ENCODE measurements at places on chromosomes 13 and 19.

DNA sequence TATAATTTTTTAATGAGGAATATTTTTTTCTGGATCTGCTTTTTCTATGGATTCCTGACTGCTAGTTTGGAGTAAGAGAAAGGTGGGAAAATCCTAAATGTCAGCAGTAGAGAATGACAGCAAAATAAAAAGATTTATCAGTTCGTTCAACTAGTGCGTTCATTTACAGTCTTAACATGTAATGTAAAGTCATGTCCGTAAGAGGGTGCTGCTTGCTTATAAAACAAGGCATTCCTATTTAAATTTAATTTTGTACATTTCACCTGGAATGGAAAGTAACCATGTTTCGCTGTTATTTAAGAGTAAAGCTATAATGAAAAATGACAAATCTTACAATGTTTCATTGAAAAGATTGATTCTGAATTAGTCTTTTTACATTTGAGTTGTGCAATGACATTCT is 76.6 kb downstream of the ZMYM2 start:
- DNase-seq = no peak

GRCh38 chr13:111037927-111038326 is 77.2 kb upstream of the ARHGEF7 start:
- DNase-seq = no peak

DNA sequence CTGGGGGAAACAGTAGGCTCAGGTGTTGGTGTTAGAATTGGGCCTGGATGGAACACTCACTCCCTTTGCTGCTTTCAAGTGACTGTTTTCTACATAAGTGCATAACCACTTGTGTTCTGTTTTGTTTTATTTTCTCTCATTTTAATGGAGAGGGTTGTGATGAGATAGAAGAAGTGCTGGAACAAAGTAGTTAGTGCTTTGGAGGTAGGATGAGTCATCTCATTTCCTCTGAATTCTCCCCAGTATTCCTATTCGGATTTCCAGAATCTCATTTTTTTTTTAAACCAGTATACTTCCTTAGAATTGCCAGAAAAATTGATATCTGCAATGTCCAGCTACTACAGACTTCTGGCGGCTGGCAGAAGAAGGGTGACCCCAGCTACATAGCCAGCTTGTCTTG is 575.9 kb downstream of the MYO16 start:
- no peak for DNase-seq

DNA sequence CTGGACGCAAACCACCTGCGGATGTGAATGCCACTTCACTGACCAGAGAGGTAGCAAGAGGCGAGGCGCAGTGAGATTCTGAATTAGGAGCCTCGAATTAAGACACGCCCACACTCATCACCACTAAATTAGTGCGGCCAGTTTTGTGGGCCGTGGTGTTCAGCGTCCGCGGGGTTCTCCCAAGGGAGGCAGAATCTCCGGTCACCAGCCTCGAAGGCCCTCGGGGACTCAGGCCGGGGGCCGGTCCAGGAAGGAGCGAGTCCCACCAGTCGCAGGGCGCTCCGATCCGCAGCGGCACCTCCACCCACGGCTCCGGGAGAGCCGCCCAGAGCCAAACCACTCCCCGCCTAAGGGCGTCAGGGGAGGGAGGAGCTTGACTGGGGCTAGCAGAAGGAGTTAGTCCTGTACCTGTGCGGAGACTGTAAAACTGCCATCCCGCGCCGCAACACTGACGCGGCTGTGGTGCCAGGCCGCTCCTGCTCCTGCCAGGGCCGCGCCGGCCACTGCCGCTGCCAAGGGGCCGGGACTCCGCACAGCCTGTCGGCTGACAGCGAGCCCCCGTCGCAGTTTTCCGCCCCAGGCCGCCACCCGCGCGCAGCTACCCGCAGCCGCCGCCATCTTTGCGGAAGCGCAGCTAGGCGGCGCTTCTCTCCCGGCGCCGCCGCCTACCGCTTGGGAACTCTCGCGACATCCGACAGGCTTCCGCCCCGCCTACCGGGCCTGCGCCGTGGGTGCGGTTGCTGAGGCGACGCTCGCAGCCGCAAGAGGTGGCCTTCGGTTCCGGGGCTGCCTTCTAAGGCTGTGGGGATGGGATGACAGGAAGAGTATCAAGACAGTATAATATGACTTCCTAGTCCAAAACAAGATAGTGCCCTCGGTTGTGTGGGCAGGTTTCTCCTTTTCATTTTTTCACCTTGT is at the start of gene MICU2:
Gene MICU2, minus strand, starts transcription at position 640 of the 918 bp plus-strand sequence. Its CDS starts 22 bp downstream, at position 618.
- DNase-seq = peak; percentile 94

GRCh38 chr19:34217952-34218817 is 36.2 kb upstream of the GARRE1 start:
- DNase-seq = peak; percentile 38

GRCh38 chr13:90500569-90500968 is 846.9 kb upstream of the MIR17HG start:
- no peak for DNase-seq

DNA sequence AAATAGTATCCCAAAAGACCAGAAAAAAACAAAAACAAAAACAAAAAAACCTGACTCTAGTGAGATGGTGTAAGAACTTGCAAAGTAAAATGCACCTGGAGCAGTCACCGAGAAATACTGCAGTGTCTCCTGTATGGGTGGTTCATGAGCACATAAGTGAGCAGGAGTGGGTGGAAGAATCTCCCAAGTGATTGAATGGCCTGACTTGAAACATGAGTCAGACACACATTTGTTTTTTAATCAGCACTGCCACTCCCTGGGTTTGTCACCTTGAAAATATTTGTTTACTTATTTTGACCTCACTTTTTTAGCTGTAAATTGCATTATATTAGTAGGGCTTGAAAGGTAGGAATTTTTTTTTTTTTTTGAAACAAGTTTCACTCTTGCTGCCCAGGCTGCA is 2.0 kb downstream of the ZNF431 start:
- no peak for DNase-seq

- DNase-seq = no peak
These were observed 90.3 kb upstream of the ZNF536 start for GRCh38 chr19:30281906-30282305.
